ENCODE measurements at places on chromosomes 3 and 15.

- no peak for DNase-seq
These were observed 9.0 kb downstream of the ZIC4 start for GRCh38 chr3:147397155-147397874.

DNA sequence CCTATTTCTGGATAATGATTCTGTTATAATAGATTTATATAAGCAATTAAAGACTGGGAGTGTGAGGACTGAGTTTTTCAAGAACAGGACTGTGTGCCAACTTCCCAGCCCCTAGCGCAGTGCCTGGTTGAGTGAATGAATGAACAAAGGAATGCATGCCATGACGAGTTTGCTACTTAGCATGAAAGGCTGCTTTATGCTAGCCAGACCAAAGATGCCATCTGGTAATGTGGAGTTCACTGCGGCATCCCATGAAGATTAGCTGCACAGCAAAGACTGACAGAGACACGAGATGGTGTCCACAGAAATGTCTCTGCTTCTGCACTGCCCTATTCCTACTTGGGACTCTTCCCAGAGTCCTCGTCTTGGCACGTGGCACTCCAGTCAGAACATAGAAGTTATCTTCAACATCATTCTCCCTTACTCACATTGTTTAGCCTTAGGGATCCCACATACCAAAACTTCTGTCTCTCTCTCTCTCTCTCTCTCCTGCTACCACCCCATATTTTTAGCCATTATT is 283.9 kb upstream of the CTNNB1 start:
- no peak for DNase-seq

GRCh38 chr15:61049934-61050333 is 179.2 kb downstream of the RORA start:
- DNase-seq = no peak

DNA sequence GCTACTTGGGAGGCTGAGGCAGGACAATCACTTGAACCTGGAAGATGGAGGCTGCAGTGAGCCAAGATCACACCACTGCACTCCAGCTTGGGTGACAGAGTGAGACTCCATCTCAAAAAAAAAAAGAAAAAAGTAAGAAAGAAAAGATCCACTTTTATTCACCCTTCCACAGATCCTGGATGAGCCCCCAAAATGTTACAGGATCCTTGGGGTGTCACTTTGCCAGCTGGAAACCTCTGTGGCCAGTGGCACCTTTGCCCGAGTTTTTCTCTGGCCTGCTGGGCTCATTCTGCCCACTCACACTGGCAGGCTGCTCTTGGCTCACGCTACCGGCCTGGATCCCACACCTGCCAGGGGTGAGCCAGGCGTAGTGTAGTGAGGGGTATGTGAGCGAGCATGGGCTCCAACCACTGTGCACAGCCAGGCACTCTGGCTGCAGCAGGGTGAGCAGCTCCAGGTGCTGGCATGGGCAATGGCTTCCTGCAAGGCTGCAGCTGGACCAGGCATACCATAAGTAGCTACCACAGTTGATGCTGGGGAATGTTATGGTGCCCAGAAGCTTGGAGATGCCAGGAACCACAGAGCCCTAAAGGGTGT is 57.8 kb upstream of the C15orf39 start:
- DNase-seq = no peak

GRCh38 chr15:44808557-44808956 is 72.2 kb downstream of the TRIM69 start:
- DNase-seq = no peak

GRCh38 chr3:38835939-38836338 is 19.9 kb upstream of the SCN10A start:
- DNase-seq = no peak

DNA sequence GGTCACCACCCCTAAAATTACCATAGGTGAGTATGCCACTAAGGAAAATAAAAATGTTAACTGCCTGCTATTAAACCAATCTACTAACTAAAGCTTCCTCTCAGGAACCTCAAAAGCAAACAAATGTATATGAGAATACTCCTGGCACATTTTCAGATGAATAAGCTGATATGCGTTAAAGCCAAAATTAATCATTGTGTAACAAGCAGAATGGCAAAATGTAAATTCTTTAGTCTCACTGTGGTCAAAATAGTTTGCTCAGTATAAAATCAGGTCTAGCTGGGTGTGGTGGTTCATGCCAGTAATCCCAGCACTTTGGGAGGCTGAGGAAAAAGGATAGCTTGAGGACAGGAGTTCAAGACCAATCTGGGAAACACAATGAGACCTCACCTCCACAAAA is 53.6 kb downstream of the SUMF1 start:
- DNase-seq = no peak

- peak; percentile 81 for DNase-seq
These were observed 1.4 kb upstream of the RAP2B start for GRCh38 chr3:153160451-153161137.
